T-helper 2 cell (primary cell): ENCODE measurements at places on chromosomes 16 and 17.

DNA sequence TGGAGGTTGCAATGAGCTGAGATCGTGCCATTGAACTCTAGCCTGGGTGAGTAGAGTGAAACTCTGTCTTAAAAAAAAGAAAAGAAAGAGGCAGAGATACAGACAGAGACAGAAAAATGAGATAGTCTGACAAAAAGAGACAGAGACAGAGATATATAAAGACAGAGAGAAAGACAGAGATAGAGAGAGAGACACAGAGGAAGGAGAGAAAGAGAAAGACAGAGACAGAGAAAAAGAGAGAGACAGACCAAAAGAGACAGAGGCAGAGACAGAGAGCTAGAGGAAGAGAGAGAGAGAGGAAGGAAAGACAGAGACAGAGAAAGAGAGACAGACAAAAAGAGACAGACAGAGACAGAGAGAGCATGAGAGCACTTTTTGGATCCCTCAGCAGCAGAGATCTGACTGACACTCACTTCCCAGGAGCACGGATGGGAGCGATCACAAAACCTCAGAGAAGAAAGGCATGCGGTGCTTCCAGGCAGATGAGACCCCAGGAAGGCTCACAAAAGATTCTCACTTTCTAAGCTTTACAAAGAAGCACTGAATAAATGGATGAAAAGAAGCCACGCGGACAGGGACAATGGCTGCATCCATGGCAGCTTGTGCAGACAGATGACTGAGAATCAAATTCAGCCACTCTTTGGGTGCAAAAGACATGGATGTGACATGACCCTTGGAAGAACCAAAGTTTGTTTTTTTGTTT is 38.6 kb upstream of the HS3ST2 start:
- no peak for DNase-seq

DNA sequence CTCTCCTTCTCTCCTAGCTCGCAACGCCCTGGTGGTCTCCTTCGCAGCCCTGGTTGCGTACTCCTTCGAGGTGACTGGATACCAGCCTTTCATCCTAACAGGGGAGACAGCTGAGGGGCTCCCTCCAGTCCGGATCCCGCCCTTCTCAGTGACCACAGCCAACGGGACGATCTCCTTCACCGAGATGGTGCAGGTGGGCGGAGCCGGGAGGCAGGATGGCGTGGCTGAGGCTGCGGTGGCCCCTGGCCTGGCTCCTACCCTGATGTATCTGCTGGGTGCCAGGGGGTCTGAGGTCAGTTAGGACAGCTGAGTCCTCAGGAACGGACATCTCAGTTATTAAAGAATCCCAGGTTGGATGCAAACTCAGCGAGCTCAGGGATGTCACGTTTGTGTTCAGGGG is 16.7 kb downstream of the SLC26A11 start:
- no peak for DNase-seq

- no peak for DNase-seq
Observed at GRCh38 chr17:13640551-13640950, 38.8 kb upstream of the HS3ST3A1 start.

- DNase-seq = no peak
Observed at GRCh38 chr17:77728871-77729270, 229.6 kb upstream of the TNRC6C start.

GRCh38 chr17:46143827-46144236 is 49.4 kb downstream of the KANSL1 start:
- no peak for DNase-seq

- DNase-seq = no peak
Observed at GRCh38 chr17:8611619-8612298, 18.8 kb downstream of the MYH10 start.

GRCh38 chr16:20905576-20905975 is 5.0 kb downstream of the LYRM1 start:
- DNase-seq = no peak

DNA sequence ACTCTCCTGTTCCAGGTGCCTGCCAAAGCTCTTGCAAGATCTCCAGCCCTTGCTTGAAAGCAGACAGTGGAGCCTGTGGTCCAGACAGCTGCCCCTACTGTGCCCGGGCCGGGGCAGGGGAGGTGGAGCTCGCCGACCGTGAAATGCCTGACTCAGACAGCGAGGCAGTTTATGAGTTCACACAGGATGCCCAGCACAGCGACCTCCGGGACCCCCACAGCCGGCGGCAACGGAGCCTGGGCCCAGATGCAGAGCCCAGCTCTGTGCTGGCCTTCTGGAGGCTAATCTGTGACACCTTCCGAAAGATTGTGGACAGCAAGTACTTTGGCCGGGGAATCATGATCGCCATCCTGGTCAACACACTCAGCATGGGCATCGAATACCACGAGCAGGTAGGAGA is 17.7 kb downstream of the CACNA1G start:
- DNase-seq = no peak

DNA sequence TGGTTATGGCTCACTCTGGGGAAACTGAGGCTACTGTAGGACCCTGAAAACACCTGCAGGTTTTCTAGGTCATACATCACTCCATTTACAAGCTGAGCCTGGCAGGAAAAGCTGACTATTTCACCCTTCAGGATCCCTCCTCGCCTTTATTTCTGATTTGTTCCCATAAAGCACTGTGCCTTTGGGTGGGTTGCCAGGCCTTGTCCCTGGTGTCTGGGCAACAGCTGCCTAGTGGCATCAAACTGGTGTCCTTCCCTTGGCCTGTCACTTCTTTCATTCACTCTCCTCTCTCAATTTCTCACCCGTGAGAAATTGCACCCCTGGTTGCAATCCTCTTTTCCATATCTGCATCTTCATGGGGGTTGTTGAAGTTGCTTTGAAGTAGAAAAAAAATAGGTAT is 1.6 kb downstream of the MYL4 start:
- DNase-seq = no peak

DNA sequence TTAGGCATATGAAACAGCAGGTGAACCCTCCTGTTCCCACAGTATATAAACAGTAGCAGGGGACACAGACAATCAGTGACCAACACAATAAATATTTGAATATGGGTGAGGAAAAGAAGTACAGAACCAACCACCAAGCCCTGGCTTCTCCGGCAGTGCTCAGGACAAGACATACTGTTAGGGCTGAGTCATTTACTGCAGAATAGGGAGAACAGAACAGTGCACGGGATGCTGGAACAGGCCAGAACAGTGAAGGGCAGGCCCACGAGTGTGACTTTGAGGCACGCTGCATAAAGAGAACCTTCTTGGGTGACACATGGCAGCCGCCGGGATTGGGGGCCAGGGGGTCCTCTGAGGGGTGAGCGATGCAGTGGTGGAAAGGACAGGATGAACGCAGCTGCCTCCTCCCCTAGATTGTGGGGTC is 160.4 kb downstream of the CMIP start:
- DNase-seq = no peak

- DNase-seq = no peak
Observed at GRCh38 chr17:71883845-71884244, 237.0 kb upstream of the SOX9 start.

- DNase-seq = no peak
Observed at GRCh38 chr17:41428591-41429291, 4.4 kb upstream of the KRT37 start.

DNA sequence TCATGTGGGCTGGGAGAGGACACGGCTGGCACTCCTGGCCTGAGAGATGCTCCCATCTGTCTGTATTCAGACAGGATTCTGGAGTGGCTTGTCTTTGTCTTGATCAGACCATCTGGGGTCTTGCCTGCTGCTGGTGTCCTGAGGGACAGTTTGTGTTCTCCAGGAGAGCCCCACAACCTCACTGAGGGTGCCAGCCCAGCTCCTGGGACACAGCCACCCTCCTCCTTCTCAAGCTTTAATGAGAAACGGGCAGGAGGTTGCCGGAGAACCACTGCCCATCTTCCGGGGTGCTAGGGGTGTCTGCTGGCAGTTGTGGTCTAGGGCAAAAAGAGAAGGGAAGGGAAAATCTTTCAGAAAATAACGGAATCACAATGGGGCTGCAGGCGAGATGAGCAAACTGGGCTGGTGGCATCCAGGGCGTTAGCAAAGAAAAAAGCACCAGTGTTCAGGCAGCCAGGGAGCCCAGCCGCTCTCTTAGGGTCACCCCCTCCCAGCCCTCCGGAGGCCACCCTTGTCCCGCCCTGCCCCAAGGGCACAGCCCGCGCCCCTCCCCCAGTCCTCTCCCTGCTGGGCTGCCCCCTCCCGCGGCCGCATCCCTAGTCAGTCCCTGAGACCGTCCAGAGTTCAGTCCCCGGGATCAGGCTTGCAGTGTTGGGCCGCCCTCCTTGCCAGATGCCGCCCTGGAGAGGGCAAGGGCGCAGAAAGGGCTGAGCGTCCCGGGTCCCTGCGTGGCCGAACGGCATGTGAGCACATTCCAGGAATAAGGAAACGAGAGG is 824.7 kb downstream of the KCNJ18 start:
- no peak for DNase-seq

- no peak for DNase-seq
Observed at GRCh38 chr17:18976201-18976600, 24.2 kb downstream of the SLC5A10 start.

DNA sequence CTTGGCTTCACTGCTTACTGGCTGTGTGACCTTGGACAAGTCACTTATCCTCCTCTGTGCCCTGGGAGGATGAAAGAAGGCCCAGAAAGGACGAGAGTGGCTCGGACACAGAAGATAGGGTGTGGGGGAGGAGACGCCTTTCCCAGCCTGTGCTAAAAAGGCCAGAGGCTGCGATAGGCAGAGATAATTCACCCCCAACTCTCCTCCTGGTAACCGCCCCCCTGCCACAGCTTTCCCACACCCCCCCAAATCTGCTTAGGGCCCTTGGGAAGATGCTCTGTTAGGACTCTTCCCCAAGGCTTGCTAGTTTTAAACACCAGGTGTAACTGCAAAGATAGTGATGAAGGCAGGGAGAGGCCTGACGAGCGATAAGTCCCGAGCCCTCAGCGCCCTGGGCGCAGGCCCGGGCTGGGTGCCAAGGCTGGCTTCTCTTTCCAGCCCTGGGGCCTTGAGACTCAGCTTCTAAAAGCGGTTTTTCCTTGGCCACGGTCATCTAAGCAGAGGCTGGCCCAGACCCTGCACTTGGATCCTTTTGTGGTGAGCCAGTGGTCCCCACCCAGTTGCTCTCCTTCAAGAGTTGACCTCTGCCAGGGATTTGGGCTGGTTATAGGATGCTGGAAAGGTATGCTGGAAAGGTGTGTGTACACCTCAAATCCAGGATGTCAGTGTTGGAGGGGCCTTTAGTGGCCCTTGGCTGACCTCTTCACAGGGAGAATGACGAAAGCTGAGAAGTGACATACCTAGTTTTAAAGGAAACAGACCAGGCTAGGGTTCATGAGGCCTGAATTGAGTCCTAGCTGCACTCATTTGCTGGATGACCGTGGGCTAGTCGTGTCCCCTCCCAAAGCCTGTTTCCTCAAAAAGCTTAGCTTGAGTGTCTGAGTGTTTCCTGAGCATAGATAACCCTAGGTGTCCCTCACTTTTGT is 3.4 kb upstream of the PPP1R9B start:
- DNase-seq = no peak

DNA sequence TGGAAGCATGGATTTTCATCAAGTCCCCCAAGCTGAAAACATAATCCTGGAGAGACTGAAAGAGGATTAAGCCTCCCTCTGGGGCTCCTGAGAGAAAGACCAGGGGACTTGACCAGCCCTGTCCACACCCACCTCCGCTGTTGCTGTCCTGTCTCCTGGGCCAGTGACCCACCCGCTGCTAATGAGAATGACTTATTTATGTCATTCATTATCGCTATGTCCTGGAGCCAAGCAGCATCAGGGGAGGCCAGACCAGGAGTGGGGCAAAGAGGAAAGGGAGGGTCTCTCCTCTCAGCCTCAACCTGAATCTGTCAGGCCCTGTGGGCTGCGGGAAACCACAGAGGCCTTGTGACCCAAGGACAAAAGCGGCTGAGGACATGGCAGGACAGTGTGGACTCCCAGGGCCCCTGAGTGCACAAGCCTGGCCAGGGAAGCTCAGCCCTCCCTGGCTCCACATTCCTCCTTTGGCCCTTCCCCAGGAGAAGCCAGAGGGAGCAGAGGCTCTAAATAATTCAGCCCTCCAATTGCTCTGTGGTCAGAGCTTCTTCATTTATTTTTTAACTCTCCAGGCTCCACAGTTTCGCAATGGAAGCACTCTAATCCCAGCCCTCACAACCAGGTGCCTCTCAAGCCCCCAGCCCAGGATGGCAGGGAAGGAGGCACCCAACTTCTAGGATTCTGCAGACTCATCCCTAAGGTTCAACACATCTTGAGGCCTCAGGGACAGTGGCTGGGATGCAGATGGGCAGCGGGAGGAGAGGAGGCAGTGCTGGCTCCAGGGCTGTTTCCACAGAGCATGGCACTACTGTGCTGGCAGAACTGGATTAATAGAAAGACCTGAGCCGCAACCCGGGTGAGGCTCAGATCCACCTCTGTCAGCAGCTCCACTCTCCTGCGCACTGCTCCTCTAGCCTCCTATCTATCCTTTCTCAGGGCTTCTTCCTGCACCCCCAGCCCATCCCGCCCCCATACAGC is 19.1 kb downstream of the CUEDC1 start:
- DNase-seq = no peak

DNA sequence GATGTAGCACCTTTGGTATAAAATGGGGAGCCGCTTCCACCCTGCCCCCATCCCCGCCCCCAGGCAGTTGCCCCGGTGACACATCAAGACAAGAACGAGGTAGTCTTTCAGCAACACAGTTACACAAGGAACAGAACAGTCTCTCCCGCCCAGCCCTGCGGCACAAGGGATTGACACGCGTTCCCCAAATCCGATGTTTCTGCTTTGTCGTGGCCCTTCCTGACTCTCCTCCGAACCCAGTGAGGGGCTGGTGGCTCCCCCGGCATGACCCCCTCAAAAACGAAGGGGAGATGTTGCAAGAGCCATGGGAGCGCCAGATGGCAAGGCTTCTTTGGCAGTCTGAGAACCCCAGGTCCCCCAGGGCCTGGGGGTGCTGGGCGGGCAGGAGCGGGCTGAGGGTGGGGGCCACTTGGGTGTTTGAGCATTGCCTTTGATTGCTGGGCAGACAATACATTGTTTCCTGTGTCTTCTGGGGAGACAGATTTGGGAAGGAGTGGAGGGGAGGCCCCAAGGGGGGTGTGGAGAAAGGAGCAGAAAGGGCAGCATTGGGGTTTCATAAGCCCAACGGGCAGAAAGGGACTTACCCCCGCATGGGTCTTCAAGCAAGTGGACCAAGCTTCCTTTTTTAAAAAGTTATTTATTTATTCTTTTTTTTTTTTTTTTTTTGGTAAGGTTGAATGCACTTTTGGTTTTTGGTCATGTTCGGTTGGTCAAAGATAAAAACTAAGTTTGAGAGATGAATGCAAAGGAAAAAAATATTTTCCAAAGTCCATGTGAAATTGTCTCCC is 16.6 kb downstream of the COL1A1 start:
- no peak for DNase-seq

- DNase-seq = peak; percentile 45
Observed at GRCh38 chr17:72719578-72720493, 372.7 kb downstream of the SLC39A11 start.

GRCh38 chr17:3213587-3213986 is 6.1 kb downstream of the OR1A1 start:
- no peak for DNase-seq

- DNase-seq = peak; percentile 32
Observed at GRCh38 chr17:7884581-7885366, 3.8 kb upstream of the CHD3 start.
